Right forelimb (tissue), 1 donor: ENCODE measurements at places on chromosomes 16 and 17.

- no peak for DNase-seq
Observed at GRCh38 chr17:17844079-17844478, 7.3 kb upstream of the SREBF1 start.

- DNase-seq, result no peak
Observed at GRCh38 chr17:81171941-81172340, 5.9 kb upstream of the AATK start.

DNA sequence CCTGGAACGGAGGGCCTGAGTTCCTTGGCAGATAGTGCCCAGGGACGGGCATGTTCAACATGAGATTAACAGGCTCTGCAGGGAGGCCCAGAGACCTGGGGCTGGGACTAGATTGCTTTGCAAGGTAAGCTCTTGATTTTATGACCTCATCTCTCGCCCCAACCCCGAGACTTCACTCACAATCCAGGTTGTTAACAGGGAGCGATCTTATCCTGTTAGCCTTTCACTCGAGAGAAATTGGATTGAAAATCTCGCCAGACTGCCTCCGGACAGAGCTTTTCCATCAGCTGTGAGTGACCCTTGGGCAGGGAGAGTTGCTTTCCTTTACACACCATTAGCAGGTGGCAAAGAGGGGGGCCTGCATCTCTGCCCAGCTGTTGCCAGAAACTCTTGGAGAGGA, 521.7 kb upstream of the EEF2KMT start:
- no peak for DNase-seq

DNA sequence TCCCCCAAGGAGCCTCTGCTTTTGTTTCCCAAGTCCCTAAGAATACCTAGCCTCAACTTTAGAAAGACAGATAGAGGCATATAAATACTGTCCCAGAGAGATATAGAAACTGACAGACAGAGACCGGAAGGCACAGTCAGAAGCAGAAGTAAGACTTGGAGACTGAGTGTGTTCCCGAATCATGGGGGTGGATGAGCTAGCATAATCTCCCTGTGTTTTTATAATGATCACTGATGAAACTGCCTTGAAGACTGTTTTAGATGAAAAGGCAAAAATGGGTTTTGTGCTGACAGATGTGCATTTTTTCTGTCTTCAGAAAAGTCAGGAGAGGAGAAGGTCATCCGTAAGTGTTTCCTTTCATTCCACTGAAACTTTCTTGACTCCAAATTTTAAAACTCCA, 8.3 kb upstream of the PSMD3 start:
- DNase-seq, result no peak

DNA sequence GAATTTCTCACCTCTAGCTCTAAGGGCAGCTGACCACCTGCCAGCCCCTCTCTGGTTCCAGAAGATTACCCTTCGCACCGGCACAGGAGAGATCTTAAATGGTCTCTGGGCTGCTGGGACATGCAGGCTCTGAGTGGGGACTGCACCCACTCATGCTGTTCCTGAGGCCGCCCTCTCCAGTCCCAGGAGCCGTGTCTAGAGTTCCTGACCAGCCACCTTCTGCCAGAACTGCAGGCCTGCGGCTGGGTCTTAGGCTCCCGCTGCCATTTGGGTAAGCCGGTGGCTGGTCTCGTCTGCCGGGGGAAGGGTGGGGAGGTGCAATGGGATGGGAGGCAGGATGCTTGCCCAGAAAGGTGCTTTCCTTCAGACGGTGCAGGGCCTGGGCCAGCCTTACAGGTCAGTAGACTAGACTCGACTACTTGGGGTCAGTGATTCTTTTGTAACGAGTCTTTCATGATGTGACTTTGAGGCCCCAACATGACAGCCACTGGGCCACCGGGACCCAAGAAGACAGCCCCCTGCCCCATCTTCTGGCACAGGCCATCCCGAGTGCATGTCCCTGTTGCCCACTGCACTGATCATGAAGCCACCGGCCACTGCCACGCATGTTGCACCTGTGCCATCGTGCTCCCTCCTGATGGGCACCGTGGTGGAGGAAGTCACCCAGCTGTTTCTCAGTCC, 26.4 kb downstream of the B9D1 start:
- no peak for DNase-seq

DNA sequence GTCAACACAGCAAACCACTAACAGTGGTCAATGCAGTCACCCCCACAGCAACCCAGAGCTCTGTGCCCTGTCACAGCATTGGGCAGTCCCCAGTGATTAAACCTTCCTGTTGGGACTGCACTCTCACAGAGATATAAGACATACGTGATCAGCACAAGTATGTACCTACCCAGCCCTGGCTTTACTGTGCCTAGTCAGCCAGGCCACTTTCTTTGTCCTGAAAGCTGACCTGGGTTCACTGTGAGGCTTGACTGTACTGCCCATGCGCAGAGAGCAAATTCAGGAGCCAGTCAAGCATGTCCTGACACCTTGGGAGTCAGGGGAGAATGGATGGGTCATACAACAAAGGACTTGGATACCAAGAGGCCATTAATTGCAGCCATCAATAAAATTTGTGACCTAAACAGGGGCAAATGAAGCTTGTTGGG, 10.9 kb upstream of the TMEM170A start:
- no peak for DNase-seq

- DNase-seq, result no peak
Observed at GRCh38 chr16:70018254-70018653, 67.1 kb downstream of the CLEC18A start.

- DNase-seq, result no peak
Observed at GRCh38 chr17:27349540-27350021, 55.7 kb downstream of the WSB1 start.

DNA sequence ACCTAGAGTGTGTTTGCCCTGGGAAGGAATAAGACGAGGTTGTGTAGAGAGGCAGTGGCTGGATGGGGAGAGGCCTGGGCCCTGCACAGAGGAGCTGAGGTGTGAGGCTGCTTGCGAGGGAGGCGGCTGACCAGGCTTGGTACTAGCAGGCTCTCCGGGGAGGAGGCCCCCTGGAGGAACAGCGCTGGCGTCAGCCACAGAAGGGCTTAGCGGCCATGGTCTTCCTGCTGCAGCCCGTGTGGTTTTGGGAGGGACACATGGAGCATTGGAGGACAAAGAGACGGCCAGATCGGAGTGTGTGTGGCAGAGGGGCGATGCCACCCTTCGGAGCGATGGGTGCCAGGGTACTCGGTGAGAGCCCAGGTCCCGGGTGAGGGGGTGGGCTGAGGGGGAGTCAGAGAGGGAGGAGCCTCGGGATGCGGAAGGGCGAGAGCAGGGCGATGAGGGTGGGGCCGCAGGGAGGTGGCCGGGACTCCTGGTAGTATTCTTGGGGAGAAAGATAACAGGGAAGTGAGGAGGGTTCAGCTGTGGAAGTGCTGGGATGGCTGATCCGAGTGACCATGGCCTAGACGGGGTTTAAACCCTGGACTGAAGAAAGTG, 8.3 kb downstream of the BANP start:
- DNase-seq, result no peak

DNA sequence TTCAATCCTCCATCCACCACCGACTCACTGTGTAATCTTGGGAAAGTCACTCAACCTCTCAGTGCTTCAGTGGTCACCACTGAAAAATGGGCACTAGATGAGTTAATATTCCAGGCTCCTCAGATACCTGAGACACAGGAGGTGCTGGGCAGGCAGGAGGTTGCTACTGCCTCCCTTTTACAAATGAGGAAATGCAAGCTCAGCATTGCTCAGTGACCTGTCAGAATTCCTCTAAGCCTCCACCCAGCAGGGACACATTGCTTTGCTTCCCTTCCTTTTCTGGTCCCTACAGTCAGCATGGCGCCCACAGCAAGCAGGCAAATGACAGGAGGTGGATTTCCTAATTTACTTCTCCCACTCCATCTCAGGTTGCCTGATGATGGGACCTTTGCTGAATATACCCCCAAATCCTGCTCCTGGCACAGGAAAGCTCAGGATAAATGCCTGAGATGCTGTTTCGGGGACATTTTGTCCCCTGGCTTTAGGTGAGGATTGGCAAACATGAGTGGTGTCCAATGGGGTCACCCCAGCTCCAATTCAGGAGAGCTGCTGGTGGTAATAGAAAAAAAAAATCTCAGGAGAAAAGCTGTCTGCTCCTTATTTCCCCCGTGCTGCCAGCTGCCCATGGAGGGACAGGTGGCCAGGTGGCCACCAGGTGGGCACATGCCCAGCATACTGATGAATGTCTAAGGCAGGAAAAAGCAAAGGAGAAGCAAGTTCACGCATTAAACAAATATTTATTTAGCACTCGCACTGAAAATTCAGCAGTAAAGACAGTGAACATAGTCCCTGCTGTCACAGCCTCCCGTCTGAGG, 5.0 kb upstream of the KRT13 start:
- no peak for DNase-seq

GRCh38 chr17:72342627-72343527, 222.1 kb downstream of the SOX9 start:
- no peak for DNase-seq

- DNase-seq, result no peak
Observed at GRCh38 chr17:44312396-44313104, 4.1 kb downstream of the RUNDC3A start.

GRCh38 chr17:80394629-80395216, 20.2 kb upstream of the ENDOV start:
- no peak for DNase-seq

DNA sequence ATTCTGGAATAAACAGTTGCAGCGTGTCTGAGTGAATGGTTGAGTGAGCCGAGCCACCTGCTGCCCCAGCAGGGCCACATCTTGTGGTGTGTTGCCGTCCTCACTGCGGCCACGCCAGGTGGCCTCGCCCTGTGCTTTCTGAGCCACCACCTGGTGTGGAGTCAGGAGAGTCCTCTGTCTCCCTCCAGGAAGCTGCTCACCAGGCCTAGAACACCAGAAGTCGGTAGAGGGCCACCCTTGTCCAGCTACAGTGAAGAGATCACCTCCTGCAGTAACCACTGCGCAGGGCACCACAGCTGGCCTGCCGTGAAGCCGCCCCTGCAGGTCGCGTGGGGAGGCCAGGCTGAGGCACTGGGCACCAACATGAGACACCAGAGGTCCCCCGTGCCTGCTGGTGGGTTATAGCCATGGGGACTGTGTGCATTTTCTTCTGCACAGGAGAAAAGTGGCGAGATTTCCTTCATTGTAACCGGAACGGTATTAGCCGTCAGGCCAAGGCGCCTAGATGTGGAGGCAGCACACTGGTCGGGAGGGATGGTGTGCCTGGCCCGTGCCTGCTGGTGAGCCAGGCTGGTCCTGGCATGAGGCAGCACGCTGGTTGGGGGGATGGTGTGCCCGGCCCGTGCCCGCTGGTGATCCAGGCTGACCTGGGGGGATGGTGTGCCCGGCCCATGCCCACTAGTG, 28.9 kb upstream of the FOXK2 start:
- DNase-seq, result no peak

DNA sequence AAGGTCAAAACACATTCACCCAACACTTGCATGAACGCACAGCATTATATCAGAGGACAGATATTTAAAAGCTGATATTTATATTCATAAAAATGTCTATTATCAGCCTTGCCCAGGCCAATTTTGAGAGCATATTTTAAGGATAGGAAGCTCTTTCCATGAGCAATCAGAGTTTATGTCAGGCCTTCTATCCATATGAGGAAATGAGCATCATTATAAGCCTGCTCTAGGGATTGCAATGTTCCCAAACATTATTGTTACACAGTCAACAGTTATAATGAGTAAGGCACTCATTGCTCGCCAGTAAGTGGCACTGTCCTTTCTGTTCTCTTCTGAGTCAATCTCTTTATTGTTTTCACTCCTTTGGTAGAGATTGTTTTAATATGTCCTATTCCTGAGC, 37.7 kb upstream of the DYNLRB2 start:
- no peak for DNase-seq

GRCh38 chr17:57493171-57493570, 236.8 kb downstream of the MSI2 start:
- no peak for DNase-seq

DNA sequence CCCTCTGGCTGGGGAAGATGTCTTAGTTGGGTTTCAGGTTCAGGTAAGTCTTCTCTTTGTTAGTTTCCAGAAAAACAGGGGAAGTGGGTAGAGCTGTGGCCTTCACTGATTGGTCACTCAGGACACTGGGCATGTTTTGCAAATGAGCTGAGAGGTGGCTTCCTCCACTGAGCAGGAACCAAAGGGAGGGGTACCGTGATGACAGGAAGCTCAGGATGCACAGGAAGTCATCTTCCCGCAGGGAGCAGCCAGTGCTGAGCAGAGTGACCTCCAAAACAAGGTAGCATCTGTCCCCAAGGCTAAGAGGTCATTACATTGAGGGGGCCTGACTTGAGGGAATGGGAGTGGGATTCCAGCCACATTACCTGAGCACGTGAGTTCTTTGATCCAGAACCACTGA, 5.6 kb downstream of the NT5C start:
- DNase-seq, result no peak

DNA sequence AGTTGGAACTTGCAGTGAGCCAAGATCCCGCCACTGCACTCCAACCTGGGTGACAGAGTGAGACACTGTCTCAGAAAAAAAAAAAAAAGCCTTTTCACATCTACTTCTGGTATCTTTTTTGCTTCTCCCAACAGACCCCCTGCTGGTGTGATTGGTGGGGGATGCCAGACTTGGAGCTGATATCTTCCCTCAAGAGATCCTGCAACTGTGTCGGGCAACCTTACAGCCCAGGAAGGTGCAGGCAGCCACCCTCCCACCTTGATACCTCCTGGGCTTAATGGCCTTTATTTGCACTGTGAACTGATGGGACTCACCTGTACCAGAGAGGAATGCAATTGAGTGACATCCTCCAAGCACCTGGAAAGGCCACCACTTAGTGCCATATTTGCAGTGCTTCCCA, 142.3 kb downstream of the RGS9 start:
- no peak for DNase-seq

GRCh38 chr16:28298511-28298878, 6.2 kb downstream of the SBK1 start:
- no peak for DNase-seq

DNA sequence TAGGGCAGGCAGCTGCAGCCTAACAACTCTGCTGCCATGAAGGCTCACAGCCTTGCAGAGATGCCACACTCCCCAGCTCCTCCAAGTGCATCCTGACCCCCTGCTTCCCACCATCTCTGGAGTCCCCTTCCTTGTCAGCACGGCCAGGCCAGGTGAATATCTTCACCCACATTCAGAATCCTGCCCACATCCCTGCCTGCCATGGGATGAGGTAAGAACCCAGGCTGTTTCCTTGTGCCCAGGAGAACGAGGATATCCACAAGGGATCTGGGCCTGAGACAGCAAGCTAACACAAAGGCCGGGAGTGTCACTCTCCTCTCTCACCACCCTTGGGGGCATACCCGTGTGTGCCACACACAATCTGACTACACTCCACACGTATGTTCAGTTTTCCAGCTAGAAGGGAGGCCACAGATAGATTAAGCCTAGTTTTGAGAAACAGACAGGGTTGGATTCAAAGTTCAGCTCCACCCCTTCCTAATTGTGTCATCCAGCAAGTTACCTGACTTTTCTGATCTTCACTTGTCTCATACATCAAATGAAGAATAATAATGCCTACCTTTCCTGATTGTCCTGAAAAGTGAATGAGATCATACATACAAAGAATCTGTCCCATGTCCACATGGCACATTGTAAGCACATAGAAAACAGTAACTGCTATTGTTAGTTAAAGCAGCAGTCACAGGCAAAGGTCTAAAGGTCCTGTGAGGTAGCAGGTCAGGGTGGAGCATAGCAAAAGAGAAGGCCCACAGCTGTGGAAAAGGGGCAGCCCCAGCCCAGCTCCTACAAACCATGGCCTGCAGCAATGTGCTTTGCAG, 17.4 kb upstream of the SUPT4H1 start:
- DNase-seq, result no peak
